Cardiac muscle cell (in vitro differentiated cells and primary cell): ENCODE measurements at places on chromosomes 5 and 9. TPM values are rescaled to one million over a fixed set of nuclear protein-coding genes. Genes with fewer than 3 reads are reported as not detected.

- no peaks in the 10 kb centered on the region for H3K4me1 ChIP-seq
- H3K27me3 ChIP-seq, result peaks cover 21% of the 10 kb centered on the region
- no peaks in the 10 kb centered on the region for H3K36me3 ChIP-seq
Measured at GRCh38 chr9:97704851-97705250, 7.7 kb upstream of the XPA start.

- H3K36me3 ChIP-seq, result no peaks in the 10 kb centered on the region
- H3K27ac ChIP-seq, result peak overlapping the region; percentile 98
- H3K4me3 ChIP-seq, result no peak overlapping the region
- no peaks in the 10 kb centered on the region for H3K27me3 ChIP-seq
- DNase-seq, result no peak
- peaks cover 43% of the 10 kb centered on the region for H3K4me1 ChIP-seq
Measured at GRCh38 chr5:128885649-128886255, 79.5 kb upstream of the SLC27A6 start.

DNA sequence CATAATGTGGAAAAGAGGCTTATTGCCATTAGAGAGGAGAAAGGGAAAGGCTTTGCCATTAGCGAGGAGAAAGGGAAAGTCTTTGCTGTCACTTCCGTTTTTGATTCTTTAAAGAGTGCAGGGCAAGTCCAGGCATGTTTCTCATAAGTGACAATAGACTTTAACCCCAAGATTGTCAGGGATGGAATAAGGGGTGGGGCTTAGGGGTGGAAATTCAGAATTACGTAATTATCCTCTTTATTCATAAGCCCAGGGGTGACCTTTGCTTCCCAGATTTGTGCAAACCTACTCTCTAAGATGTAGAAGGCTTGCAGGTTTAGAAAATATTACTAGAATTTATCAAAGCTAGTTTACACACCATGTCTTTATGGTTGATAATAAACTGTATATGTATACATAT is 2.3 kb upstream of the PLK2 start:
- peak; percentile 32 for DNase-seq
- H3K36me3 ChIP-seq, result no peaks in the 10 kb centered on the region
- H3K4me3 ChIP-seq, result no peak overlapping the region

DNA sequence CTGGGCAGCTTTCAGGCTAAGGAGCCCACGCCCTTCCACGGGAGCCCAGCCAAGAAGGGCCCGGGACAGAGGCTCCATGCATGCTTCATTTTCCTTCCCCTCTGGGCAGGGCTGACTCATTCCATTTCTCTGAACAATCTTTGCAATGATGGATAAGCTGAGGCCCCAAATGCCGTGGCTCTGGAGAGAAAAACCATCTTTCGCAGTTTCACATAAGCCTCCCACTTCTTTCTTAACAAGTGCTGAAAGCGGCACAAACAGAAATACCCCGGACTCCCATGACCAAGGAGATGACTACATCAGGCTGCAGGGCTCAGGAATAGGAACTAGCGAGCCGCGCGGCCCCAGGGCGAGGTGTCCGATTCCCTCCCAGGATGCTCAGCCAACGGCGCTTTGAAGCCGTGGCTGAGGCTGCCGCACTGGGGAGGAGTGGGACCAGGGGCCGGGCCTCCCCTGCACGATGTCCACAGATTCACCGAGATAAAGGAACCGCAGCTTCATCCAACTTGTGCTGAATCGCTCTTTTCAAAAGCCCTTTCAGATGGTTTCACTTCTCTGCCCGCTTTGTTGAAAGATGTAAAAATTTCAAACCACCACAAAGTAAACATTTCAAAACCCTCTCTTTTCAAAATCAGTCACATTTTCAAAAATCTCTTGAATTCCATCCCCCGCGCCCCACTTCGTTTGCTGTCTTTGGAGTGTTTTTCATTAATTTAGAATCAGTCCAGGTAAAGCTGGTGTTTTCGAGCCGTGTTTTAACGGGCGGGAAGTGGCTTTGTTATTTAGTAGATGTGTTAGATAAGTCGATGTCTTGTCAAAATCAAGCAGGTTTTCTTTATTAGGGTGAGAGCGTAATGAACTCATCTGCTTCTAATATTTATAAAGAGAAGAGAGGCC is 96.5 kb upstream of the LMX1B start:
- H3K4me3 ChIP-seq, result no peak overlapping the region
- no peaks in the 10 kb centered on the region for H3K36me3 ChIP-seq
- no peak overlapping the region for H3K27ac ChIP-seq
- peaks cover 23% of the 10 kb centered on the region for H3K27me3 ChIP-seq
- H3K4me1 ChIP-seq, result peaks cover 15% of the 10 kb centered on the region

- no peak overlapping the region for H3K27ac ChIP-seq
- no peaks in the 10 kb centered on the region for H3K36me3 ChIP-seq
- no peaks in the 10 kb centered on the region for H3K4me1 ChIP-seq
- no peaks in the 10 kb centered on the region for H3K27me3 ChIP-seq
- no peak overlapping the region for H3K4me3 ChIP-seq
Measured at GRCh38 chr9:21579247-21579671, 97.1 kb upstream of the IFNE start.

GRCh38 chr9:117134826-117135500 is 279.9 kb downstream of the ASTN2 start:
- no peaks in the 10 kb centered on the region for H3K27me3 ChIP-seq
- H3K4me3 ChIP-seq, result no peak overlapping the region
- peaks cover 9% of the 10 kb centered on the region for H3K4me1 ChIP-seq
- no peak for DNase-seq

DNA sequence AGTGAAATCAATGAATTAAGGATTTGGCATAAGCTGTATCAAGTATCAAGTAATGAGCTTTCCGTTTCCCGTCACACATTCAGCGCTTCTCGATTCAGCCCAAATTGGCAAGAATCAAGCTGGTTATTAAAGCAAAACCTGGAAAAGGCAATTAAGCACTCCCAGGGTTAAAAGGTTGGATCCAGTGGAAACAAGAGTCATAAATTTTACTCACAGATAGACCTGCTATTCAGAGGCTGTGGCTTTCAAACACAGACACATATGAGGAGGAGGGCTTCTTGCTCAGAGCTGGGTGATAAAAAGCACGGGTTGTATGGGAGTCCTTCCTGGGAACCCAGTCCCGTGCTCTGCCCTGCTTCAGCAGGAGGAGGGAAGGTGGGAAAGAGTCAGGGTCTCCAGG is 112.3 kb upstream of the CXCL14 start:
- no peaks in the 10 kb centered on the region for H3K4me1 ChIP-seq
- no peak overlapping the region for H3K4me3 ChIP-seq
- no peaks in the 10 kb centered on the region for H3K27me3 ChIP-seq
- H3K27ac ChIP-seq, result no peak overlapping the region
- H3K36me3 ChIP-seq, result no peaks in the 10 kb centered on the region

DNA sequence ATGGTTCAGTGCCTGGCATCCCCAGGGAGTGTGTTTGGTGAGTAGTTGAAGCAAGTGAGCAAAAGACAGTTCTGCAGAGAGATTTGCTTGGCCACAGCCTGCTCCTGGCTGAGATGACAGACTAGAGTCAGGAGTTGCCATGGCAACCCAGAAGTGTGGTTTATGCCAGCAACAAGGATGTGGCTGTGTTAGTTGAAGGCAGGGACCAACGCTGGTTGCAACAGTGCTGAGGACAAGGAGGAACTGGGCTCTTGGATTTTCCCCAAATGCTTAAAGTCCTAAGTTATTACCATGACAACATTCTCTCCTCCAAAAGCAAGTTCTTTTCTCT is 2.7 kb downstream of the NXNL2 start:
- H3K36me3 ChIP-seq, result no peaks in the 10 kb centered on the region
- no peak overlapping the region for H3K27ac ChIP-seq
- H3K27me3 ChIP-seq, result peaks cover 67% of the 10 kb centered on the region
- no peak for DNase-seq

GRCh38 chr9:20001058-20001457 is 212.2 kb upstream of the SLC24A2 start:
- H3K36me3 ChIP-seq, result no peaks in the 10 kb centered on the region
- H3K4me3 ChIP-seq, result no peak overlapping the region
- H3K4me1 ChIP-seq, result no peaks in the 10 kb centered on the region
- no peak overlapping the region for H3K27ac ChIP-seq
- no peak for DNase-seq

DNA sequence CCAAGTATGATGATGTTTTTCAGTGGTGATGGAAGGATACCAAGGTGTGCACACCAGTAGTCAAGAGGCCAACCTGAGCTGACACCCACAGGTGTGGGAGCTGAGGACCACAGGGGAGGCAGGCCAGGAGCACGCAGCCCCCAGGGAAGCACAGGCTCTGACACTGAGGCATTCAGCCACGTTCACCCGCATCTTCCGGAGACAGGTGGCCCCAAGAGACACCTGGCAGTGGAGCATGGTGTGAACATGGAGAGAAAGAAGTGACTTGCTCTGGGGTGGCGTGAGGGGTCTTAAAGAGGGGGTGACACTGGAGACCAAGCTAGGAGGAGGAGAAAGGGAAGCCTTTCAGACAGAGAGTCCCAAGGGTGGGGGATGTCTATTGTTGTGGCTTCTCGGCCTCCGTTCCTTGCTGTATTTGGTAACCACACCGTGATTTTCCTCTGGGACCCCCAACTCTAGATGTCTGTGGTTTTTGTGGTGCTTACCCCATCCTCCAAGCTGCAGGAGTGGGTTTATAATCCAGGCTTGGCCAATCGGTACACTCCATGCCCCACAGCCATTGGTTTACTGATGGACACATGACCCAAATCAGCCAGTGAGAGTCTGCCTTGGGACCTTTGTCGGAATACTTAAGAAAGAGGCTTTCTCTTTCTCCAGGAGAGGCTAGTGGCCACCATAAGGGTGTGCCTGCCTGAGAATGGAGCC is 84.6 kb downstream of the HRH2 start:
- no peak overlapping the region for H3K4me3 ChIP-seq
- no peak for DNase-seq
- no peaks in the 10 kb centered on the region for H3K27me3 ChIP-seq
- no peak overlapping the region for H3K27ac ChIP-seq

- DNase-seq, result peak; percentile 66
- no peaks in the 10 kb centered on the region for H3K36me3 ChIP-seq
- peak overlapping the region; percentile 34 for H3K27ac ChIP-seq
- peak overlapping the region; percentile 93 for H3K4me3 ChIP-seq
- no peaks in the 10 kb centered on the region for H3K27me3 ChIP-seq
Measured at GRCh38 chr5:53479590-53480415, 626 bp upstream of the FST start.

DNA sequence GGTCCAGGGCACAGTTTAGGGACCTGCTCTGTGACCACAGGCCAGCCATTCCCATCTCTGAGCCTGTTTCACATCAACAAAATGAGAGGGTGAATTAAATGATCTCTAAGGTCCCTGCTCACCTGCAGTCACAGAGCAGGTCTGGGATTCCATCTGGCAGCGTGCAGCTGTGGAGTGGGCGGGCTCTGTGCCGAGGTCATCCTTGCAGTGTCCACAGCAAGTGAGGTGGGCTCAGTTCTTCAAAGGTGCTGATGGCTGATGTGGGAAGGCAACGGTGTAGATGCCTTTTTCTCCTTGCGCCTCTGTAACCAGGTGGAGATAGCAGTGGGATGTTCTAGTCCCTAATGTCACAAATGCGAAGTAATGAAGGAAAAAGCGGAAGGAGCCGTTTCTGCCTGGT is 11.9 kb downstream of the OR2V1 start:
- no peaks in the 10 kb centered on the region for H3K4me1 ChIP-seq
- no peak overlapping the region for H3K4me3 ChIP-seq
- no peak for DNase-seq

GRCh38 chr5:158921441-158922262 is 178.1 kb downstream of the EBF1 start:
- H3K27ac ChIP-seq, result no peak overlapping the region
- H3K27me3 ChIP-seq, result peaks cover 7% of the 10 kb centered on the region
- DNase-seq, result no peak

DNA sequence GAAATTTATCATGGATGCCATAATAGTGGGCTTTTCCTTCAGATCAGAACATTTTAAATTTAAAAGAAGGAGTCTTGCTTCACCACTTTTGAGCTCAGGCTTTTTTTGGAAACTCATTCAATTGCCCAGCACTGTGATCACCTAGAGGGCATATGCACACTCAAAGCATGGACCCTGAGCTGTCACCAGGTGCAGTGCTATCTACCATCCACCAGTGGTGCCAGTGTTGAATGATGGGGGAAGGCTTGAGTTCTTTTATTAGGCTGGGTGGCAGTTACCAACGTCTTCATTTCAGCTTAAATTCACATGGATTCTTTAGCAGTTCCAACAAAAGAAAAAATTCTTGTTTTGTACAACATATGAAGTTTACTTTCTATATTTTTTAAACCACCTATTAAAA is 164.1 kb downstream of the CFAP90 start:
- H3K27ac ChIP-seq, result no peak overlapping the region
- no peak for DNase-seq
- no peaks in the 10 kb centered on the region for H3K27me3 ChIP-seq
- H3K4me3 ChIP-seq, result no peak overlapping the region
- H3K4me1 ChIP-seq, result no peaks in the 10 kb centered on the region

- H3K27me3 ChIP-seq, result no peaks in the 10 kb centered on the region
- H3K27ac ChIP-seq, result peak overlapping the region; percentile 68
- H3K36me3 ChIP-seq, result no peaks in the 10 kb centered on the region
Measured at GRCh38 chr9:125464591-125465385, 203.2 kb downstream of the GAPVD1 start.

DNA sequence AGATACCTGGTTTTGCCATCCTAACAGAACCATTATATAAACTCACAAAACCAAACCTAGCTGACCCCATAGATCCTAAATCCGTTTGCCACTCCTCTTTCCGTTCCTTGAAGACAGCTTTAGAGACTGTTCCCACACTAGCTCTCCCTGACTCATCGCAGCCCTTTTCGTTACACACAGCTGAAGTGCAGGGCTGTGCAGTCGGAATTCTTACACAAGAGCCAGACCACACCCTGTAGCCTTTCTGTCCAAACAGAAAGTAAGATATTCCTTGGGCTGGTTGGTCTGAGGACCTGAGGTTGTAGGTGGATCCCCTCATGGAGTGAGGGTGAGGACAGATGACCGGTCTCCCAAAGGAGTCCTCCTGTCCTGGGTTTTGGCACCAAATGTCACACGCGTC is 56.7 kb upstream of the NAA35 start:
- no peaks in the 10 kb centered on the region for H3K4me1 ChIP-seq
- no peaks in the 10 kb centered on the region for H3K27me3 ChIP-seq
- DNase-seq, result peak; percentile 8
- no peaks in the 10 kb centered on the region for H3K36me3 ChIP-seq
- H3K4me3 ChIP-seq, result no peak overlapping the region
- H3K27ac ChIP-seq, result no peak overlapping the region

DNA sequence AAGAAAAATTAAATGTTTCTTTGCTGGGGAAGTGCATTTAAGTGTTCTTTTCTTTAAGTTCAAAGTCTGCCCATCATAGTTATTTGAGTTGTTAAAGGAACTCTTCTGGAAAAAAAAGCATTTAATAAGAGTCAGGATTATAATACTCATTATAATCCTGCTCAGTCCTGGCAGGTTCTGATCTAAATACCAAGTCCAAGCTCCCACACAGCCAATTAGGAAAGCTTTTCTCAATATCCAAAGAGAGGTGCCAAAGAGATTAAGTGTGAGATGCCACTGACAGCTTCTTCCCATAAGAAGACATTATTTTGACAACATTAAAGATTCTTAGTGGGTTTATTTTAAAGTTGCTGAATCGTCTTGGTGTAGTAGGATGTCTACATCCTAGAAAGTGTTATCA is 235.2 kb upstream of the DAB2 start:
- no peaks in the 10 kb centered on the region for H3K27me3 ChIP-seq
- no peak overlapping the region for H3K4me3 ChIP-seq
- H3K27ac ChIP-seq, result no peak overlapping the region
- H3K36me3 ChIP-seq, result no peaks in the 10 kb centered on the region
- no peaks in the 10 kb centered on the region for H3K4me1 ChIP-seq
- no peak for DNase-seq

Gene MZB1
- total RNA-seq, result 2.3 and 5.3 TPM in 2 replicates

Gene PIP5KL1
- total RNA-seq, result 0.89 and 1.7 TPM in 2 replicates
